Activated T-cell treated with anti-CD3 and anti-CD28 coated beads, Interleukin-2, amount 50 U/mL, for 72 hours (primary cell): ENCODE measurements at places on chromosomes 2 and 18.

GRCh38 chr2:86044045-86044444, 61.6 kb downstream of the POLR1A start:
- DNase-seq, result no peak

- no peak for DNase-seq
Measured at GRCh38 chr2:82172483-82172882, 1867.9 kb upstream of the LRRTM1 start.

DNA sequence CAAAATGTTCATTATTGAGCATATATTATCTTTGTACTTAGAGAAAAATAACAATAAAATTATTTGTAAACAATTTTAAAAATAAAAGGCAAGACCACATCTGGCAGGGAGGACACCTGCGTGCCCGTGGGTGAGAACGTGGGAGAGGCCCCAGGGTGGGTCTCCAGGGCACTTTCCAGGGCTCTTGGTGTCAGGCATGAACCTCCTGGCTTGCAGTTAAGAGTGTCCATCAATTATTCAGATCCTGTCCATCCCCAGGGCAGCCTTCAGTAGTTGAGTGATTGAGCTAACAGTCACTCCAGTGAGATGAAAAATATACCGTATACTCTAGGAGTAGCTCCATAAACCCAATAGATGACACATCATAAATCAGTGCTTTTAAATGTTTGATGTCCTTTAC, 49.7 kb downstream of the TPO start:
- DNase-seq, result no peak

DNA sequence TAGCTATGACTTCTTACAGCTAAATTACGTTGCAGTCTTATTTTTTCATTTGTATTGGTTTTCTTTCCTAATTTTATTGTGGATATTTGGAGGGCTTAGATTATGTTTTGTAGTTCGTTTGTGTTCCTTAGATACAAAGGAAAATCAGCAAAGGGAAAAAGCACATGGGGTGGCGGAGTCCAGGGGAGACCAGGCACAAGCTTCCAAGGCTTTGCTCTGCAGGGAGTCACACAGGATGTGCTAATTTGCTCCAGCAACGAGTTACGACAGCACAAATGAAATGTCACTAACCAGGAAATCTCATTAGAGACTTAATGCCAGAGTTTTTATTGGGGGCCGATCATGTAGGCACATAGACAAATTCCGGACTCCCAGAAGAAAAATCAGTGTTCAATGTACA, 60.5 kb upstream of the CABYR start:
- no peak for DNase-seq

- DNase-seq, result no peak
Measured at GRCh38 chr2:29273685-29274611, 158.7 kb downstream of the CLIP4 start.

DNA sequence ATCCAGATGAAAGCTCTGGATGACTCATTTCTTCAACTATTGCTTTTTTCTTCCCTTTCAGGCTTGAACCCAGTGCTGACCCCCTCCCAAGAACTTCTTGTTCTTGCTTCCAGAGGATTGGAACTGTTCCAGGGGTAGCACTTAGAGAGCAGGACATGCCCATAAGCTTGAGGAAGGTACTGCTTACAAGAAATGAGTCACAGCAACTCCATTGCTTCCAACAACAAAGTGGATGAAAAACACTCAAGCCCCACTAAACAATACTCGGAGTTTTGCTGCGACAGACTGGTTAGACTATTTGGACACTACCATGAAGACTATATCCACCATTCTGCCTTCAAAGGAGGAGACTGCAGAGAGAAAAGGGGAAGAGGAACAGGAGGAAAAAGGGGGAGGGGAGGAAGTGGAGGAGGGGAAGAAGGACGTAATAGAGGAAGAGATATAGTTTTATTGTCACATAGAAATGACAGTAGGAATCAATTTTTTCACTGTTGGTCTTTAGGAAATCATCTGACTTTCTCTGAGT, 1.6 kb upstream of the EPC2 start:
- no peak for DNase-seq

DNA sequence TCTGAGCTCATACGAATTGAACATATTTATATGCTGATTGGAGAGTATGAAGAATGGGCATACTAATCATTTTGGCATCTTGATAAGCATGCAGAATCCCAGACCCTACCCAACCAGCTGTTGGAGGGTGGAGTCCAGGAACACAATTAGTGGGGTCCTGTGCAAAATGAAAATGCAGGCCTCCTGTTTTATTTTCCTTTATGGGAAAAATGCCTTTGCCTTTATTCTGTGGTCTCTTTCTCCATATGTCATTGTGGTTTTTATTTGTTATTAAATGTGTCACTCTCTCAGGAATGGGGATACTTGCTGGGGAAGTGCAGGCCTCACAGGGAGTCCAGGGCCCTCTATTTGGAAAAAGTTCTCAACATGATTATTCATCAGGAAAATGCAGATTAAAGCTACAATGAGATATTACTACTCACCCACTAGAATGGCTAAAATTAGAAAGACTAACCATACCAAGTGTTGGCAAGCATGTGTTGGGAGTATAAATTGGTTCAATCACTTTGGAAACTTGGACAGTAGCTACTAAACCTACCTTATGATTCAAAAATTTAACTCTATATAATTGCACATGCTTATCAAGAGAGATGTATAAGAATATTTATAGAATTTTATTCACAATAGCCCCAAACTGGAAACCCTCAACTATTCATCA, 223.1 kb upstream of the FBXO11 start:
- DNase-seq, result no peak

GRCh38 chr2:13581471-13581870, 864.7 kb downstream of the TRIB2 start:
- DNase-seq, result no peak

- DNase-seq, result no peak
Measured at GRCh38 chr18:48694295-48694694, 155.5 kb downstream of the CTIF start.

DNA sequence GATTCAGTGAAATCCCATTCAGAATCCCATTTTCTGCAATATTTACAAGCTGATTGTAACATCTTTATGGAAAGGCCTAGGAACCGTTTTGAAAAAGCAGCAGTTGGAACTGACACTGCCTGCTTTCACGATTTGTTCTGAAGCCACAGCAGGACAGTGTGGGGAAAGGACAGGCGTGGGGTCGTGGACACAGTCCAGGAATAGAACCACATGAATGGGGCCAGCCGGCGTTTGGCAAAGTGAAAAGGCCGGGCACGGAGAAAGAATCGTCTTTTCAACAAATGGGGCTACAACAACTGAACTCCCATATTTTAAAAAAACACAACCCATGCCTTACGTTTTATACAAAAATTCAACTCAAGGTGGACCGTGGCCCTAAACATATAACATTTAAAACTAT, 69.8 kb downstream of the SLC66A2 start:
- DNase-seq, result no peak

DNA sequence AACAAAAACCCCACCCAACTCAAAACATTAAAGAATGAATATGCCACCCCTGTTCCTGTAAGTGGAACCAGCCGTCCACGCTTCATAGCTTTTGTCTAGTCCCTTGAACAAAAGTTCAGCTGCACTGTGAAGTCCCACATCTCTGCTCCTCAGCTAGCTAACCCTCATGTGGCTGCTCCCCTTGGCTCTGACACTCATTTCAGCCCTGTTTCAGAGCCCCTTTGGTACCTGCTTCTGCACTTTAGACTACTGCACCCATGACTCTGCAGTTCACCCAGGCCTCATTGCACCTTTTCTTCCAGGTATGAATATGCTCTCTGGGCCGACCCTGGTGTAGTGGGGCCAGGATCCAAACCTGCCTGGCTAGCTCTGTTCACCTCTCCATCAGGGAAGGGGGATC, 155.3 kb downstream of the DIS3L2 start:
- no peak for DNase-seq

- no peak for DNase-seq
Measured at GRCh38 chr2:65458999-65459398, 26.6 kb upstream of the SPRED2 start.

DNA sequence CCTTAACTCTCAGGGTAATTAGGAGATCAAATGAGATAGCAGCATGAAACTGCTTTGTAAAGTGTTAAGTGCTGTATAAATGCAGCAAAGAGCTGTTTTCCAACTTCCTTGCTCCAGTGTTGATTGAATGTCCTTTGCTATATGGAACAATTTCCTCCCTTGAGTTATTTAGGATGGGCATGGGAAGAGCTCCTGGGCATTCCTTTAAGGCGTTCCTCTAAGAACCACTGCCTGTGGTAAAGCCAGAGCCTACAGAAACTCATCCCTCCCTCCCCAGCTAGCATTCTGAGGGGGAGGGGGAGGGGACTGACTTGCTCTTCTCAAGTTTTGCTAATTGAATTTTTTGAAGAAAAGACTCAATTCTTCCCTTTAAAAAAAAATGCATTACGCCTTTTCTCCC, 1.4 kb downstream of the AKAIN1 start:
- no peak for DNase-seq

- DNase-seq, result no peak
Measured at GRCh38 chr2:4192119-4192518, 488.7 kb downstream of the DCDC2C start.

DNA sequence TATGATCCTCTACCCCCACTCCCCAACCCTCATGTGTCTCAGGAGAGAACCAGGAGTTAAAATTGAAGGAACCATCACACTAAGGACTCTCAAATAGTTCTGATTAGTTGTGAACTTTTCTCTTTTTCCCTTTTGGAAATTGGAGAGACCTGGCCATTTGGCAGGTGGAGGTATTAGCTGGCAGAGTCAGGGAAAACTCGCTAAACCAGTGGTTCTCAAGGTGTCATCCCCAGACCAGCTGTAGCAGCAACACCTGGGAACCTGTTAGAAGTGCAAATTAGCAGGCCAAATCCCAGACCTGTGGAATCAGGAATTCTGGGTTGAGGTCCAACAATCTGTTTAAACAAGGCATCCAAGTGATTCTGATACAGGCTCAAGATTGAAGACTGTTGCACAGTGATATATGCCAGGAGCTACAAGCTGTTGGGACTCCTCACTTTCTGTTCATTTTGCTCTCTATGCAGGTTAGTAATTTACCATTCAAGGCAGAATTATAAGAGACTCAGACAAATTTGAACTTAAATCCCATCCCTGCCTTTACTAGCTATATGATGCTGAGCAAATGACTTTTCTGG, 2.8 kb upstream of the TMEM131 start:
- DNase-seq, result no peak

GRCh38 chr18:49029628-49030027, 78.9 kb upstream of the SMAD7 start:
- no peak for DNase-seq

DNA sequence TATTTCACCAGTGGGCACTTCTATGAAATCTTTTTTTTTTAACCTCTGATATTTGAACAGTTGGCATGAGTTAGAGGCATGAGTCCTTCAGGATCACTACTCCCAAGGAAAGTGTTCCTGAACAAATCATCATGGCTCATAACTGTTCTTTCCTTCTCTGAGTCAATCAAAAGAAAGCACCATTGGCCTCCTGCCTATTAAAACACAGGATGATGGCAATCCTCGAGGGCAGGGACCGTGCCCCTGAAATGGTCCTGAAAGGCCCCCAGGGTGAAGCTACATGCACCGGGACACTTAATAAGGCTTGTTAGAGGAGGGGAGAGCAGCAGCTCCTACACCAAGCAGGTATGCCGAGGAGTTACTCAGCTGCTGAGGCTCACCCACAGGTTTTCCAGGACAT, 43.5 kb downstream of the SLC14A2 start:
- DNase-seq, result no peak

- no peak for DNase-seq
Measured at GRCh38 chr2:164831887-164832286, 9.7 kb downstream of the COBLL1 start.

DNA sequence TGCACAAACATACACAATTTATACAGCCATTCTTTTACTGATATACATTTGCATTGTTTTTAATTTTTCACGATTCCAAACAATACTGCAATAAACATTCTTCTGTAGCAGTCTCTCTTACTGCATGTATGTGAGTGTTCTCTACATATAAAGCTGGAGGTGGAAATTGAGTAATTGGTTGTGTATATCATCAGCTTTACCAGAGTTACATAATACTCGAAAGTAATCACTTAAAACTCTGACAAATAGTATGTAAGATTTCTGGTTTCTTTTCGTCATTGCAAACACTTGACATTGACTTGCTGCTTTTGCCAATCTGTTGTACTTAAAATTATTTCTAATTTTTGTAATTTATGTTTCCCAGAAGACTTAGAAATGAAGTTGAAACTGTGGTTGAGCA, 110.2 kb downstream of the TDRD15 start:
- DNase-seq, result no peak

- peak; percentile 63 for DNase-seq
Measured at GRCh38 chr2:9950521-9951271, 797 bp upstream of the GRHL1 start.

- peak; percentile 50 for DNase-seq
Measured at GRCh38 chr2:105836840-105837692, 92.4 kb downstream of the NCK2 start.

DNA sequence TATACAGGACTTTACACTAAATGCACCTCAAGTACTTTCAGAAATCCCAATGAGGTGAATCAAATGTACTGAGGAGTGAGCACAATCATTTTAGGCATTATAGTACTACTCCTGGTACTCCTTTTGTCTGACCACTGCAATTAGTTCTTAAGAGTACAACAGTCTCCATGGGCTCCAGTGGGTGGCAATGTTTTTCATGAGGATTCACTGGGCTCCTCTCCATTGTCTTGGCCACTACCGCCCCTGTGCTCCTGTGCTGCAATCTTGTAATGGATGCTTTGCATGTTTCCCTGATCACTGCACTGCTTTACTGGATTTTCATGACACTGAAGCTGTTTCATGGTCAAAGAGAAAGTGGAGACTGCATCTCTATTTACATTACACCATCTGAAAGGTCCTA, 268.5 kb upstream of the ZSWIM2 start:
- no peak for DNase-seq

- DNase-seq, result no peak
Measured at GRCh38 chr18:33184958-33185357, 255.6 kb downstream of the CCDC178 start.

DNA sequence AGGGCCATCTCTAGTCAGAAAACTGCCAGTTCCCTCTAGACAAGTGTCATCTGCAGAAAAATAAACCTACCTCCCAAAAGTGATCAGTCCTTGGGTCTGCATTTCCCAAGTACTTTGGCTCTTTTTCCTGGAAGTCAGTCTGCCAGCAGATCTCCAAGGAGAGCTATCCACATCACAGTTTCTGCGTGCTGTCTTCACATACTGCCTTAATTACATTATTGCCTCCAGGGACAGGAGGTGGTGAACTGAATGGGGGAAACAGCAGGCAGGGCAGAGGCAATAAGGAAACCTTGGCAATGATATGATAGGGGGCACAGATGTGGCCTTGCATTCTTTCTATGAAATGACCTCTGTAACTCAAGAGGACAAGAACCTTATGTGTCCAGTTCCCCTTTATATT, 105.9 kb upstream of the SIX2 start:
- no peak for DNase-seq

- DNase-seq, result no peak
Measured at GRCh38 chr2:126480033-126480432, 175.9 kb upstream of the GYPC start.

DNA sequence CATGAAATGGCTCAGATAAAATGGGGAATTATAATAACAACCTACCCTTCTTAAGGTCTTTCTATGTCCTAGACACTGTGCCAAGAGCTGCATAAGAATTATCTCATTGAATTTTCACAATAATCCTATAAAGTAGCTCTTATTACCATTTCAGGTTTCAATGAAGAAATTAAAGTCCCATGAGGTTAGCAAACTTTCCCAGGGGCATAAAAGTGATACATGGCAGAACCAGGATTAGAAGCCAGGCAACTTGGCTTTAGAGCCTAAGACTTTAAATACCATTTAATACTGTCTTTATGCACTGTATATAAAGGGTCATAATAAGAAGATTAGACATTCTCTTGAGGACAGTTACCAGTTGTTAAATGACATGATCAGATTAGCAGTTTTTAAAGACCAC, 130.1 kb downstream of the GCA start:
- DNase-seq, result no peak

- peak; percentile 21 for DNase-seq
Measured at GRCh38 chr2:199659207-199659606, 191.8 kb downstream of the FTCDNL1 start.
